ENCODE measurements at places on chromosomes 11 and 22. TPM values are rescaled to one million over a fixed set of nuclear protein-coding genes. Genes with fewer than 3 reads are reported as not detected.

DNA sequence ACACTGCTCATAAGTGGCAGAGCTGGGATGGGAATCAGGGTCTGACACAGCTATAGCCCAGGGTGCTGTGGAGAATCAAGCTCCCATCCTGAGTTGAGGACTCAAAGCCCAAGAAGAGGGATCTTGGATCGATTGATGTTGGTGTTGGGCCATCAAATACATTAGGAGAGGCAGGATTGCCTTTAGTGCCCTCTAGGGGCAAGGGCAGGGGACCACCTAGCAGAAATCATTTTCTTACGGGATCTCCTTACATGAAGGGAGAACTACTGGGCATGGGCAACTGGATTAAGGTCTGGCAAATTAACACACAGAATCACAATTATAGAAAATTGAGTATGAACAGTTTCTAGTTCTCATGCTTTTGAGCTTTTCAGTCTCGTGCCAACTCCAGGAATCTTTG is 24.9 kb upstream of the EMSY start:
- no peak overlapping the region for H3K27ac ChIP-seq
- H3K27me3 ChIP-seq: no peaks in the 10 kb centered on the region
- no peak overlapping the region for H3K4me3 ChIP-seq
- H3K36me3 ChIP-seq: no peaks in the 10 kb centered on the region

- H3K27ac ChIP-seq: no peak overlapping the region
- H3K4me1 ChIP-seq: no peaks in the 10 kb centered on the region
- no peak for DNase-seq
- no peaks in the 10 kb centered on the region for H3K36me3 ChIP-seq
- H3K4me3 ChIP-seq: no peak overlapping the region
Observed at GRCh38 chr11:121869478-121869877, 246.5 kb downstream of the BLID start.

The TTLL1 gene
- total RNA-seq: 4.4 TPM

DNA sequence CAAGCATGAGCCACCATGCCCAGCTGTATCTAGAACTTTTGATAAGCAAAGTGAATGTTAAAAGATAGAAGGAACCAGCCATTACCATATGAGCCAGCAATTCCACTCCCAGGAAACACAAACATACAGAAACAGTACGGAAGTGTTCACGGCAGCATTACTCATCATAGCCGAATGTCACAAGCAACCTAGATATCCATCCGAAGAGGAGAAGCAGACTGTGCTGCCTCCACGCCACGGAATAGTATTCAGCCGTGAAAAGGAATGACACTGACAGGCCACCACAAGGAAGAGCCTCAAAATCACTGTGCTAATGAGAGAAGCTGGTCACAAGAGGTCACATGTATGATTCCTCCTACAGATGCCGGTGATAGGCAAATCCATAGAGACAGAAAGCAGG is 17.6 kb upstream of the MGAT3 start:
- peaks cover 11% of the 10 kb centered on the region for H3K4me1 ChIP-seq
- no peak for DNase-seq
- H3K36me3 ChIP-seq: no peaks in the 10 kb centered on the region

DNA sequence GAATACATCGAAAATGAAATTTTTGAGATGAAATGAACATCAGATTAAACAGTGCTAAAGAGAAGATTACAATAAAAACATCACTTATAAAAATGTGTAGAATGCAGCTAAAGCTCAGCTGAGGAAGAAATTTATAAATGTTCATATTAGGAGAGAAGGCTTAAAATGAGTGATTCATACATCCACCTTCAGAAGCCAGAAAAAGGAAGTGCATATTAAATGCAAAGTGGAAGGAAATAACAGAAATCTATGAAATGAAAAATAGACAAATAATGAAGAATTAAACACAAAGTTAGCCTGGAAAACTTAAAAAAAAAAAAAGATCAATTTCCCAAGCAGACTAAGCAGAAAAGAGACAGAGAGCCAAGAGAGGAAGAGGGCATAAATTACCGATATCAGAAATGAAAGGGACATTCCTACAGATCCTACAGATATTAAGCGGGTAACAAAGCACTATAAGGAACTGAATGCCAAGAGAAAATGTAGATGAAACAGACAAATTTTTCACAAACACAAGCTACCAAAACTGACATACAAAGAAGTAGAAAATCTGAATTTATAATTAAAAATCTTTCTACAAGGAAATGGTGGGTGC is 7.2 kb upstream of the MOB2 start:
- H3K4me3 ChIP-seq: no peak overlapping the region
- no peaks in the 10 kb centered on the region for H3K36me3 ChIP-seq
- no peak for DNase-seq
- H3K27me3 ChIP-seq: no peaks in the 10 kb centered on the region
- peaks cover 31% of the 10 kb centered on the region for H3K4me1 ChIP-seq

- peak overlapping the region; percentile 96 for H3K27ac ChIP-seq
- H3K4me1 ChIP-seq: peaks cover 50% of the 10 kb centered on the region
- H3K27me3 ChIP-seq: no peaks in the 10 kb centered on the region
- no peak overlapping the region for H3K4me3 ChIP-seq
- no peaks in the 10 kb centered on the region for H3K36me3 ChIP-seq
Observed at GRCh38 chr11:35239471-35240075, 100.6 kb downstream of the CD44 start.

The LGR4 gene
- total RNA-seq: 53.0 TPM

Data from thyroid gland (tissue), 4 donors.